Thyroid gland (tissue), 4 donors: ENCODE measurements at places on chromosomes 12 and 14.

GRCh38 chr14:52563120-52563519, 10.5 kb downstream of the GPR137C start:
- no peak for DNase-seq
- H3K27me3 ChIP-seq, result no peaks in the 10 kb centered on the region
- H3K4me1 ChIP-seq, result no peaks in the 10 kb centered on the region

- H3K4me1 ChIP-seq, result no peaks in the 10 kb centered on the region
- no peak overlapping the region for H3K4me3 ChIP-seq
- no peak for DNase-seq
- no peaks in the 10 kb centered on the region for H3K36me3 ChIP-seq
- H3K27me3 ChIP-seq, result no peaks in the 10 kb centered on the region
These were observed 26.3 kb downstream of the MIPOL1 start for GRCh38 chr14:37223947-37224474.

DNA sequence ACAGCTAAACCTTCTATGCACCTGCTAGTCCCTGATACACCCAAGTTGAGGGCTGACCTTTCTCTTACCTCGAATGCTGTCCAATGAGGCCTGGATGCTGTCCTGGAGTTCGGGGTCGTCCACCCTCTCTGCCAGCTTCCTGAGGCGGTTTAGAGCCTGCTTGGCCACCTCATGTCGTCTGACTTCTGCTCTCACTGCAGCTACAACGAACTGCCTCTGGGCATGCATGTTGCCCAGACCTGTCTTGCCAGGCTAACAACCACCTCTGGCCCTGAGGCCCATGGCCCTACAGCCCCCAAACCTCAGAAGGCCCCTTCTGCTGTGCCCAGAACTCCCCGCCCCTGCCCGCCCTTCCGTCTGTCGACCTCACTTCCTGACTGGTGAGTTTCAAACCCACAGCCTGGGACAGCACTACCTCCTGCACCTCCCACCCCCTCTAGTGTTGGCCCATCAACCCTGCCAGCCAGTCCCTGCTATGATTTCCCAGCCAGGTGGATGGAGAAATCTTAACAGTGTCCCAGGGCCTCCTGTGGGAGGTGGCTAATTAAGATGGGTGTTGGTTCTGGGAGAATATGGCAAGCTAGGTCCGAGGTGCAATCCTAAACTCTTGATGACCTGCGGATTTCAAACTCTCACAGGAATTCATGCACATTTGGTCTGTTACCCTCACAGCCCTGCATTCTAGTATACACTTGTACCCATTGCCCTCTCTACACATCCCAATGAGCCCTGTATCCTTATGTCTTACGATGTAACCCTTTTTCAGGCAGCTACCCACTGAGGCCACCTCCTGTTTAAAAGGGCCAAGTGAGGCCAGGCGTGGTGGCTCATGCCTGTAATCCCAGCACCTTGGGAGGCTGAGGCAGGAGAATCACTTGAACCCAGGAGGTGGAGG, 2.7 kb upstream of the TSPAN31 start:
- H3K4me3 ChIP-seq, result no peak overlapping the region
- no peak for DNase-seq
- H3K4me1 ChIP-seq, result peaks cover 27% of the 10 kb centered on the region
- peaks cover 5% of the 10 kb centered on the region for H3K36me3 ChIP-seq
- no peak overlapping the region for H3K27ac ChIP-seq

DNA sequence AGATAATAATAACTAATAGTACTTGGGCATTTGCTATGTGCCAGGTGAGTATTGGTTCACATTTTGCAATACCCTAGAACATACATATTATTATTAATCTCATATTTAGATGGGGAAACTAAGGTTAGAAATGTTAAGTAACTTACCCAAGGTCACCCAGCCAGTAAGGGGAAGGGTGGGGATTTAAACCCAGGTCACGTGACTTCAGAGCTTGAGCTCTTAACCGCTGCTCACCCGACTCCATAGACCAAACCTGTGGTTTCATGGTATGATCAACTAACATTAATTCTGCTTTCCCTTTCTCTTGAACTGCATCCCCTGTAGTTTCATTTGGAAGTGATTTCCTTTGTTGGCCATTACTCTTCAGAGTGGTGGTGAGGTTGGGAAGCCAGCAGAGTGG, 242.3 kb downstream of the NRXN3 start:
- H3K36me3 ChIP-seq, result no peaks in the 10 kb centered on the region
- DNase-seq, result no peak
- no peak overlapping the region for H3K4me3 ChIP-seq
- no peak overlapping the region for H3K27ac ChIP-seq
- H3K27me3 ChIP-seq, result no peaks in the 10 kb centered on the region

- no peak for DNase-seq
- no peaks in the 10 kb centered on the region for H3K27me3 ChIP-seq
- H3K27ac ChIP-seq, result no peak overlapping the region
- H3K36me3 ChIP-seq, result no peaks in the 10 kb centered on the region
- H3K4me3 ChIP-seq, result no peak overlapping the region
These were observed 307.9 kb downstream of the CACNA1C start for GRCh38 chr12:2360630-2361170.

DNA sequence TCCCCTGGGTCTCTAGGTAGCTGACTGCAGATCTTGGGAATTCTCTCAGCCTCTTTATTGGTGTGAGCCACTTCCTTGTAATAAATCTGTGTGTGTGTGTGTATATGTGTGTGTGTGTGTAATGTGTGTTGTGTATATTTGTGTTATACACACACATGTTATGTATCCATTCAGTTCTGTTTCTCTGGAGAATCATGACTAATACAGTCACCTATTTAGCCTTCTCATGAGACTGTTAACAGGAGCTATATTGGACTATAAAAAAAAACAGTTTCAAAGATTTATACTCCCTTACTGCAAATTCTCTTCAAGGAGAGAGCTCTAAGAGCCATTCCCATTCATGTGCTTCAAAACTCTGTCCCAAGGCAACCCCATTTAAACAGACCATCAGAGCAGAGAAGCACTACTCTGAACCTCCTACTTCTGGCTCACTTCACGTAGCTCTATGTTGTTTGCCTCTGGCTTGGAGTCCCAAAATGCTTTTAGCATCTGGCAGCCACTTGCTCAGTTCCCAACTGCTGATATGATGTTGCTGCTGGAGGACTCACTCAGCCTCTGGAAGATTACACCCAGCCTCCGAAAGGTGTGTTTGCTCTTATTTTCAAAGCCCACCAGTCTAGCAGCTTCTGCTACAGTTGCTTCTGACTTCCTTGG, 48.7 kb upstream of the KITLG start:
- H3K4me3 ChIP-seq, result no peak overlapping the region
- no peaks in the 10 kb centered on the region for H3K27me3 ChIP-seq
- no peak overlapping the region for H3K27ac ChIP-seq
- DNase-seq, result no peak
- no peaks in the 10 kb centered on the region for H3K4me1 ChIP-seq

- H3K4me1 ChIP-seq, result no peaks in the 10 kb centered on the region
- H3K36me3 ChIP-seq, result no peaks in the 10 kb centered on the region
- H3K27ac ChIP-seq, result no peak overlapping the region
These were observed 10.1 kb upstream of the RPS6KA5 start for GRCh38 chr14:91070572-91070971.

DNA sequence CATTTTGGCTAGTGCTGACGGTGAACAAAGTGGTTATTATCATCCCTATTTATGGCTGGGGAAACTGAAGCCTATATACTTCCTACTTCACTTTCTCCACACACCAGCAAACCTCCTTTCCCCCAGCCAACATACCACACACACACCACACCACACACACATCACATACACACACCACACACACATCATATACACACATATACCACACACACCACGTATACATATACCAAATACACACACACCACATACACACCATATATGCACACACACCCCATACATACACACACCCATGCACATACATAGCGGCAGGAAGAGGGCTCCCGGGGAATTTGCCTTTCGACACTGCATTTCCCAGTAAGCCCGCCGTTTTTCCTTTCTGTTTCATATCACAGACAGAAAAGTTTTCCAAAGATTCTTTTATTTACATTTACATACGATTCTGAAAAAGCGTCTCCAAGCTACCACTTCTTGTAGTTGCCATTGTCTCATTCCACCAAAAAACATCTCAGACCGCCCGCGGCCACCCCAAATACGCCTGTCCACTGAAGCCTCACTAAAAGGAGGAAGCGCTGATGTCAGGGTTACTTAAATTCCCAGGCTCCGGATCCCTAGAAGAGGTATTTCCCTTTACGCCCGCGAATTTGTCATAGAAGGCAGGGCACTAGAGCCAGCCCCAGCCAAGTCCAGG, 823 bp upstream of the RAB5B start:
- no peaks in the 10 kb centered on the region for H3K36me3 ChIP-seq
- peak overlapping the region; percentile 90 for H3K27ac ChIP-seq
- DNase-seq, result peak; percentile 7
- peaks cover 20% of the 10 kb centered on the region for H3K4me1 ChIP-seq
- H3K27me3 ChIP-seq, result no peaks in the 10 kb centered on the region

- no peaks in the 10 kb centered on the region for H3K27me3 ChIP-seq
- peak overlapping the region; percentile 63 for H3K4me3 ChIP-seq
- peak overlapping the region; percentile 33 for H3K27ac ChIP-seq
- H3K36me3 ChIP-seq, result no peaks in the 10 kb centered on the region
- DNase-seq, result peak; percentile 67
These were observed 1.5 kb upstream of the EFS start for GRCh38 chr14:23366426-23366921.

DNA sequence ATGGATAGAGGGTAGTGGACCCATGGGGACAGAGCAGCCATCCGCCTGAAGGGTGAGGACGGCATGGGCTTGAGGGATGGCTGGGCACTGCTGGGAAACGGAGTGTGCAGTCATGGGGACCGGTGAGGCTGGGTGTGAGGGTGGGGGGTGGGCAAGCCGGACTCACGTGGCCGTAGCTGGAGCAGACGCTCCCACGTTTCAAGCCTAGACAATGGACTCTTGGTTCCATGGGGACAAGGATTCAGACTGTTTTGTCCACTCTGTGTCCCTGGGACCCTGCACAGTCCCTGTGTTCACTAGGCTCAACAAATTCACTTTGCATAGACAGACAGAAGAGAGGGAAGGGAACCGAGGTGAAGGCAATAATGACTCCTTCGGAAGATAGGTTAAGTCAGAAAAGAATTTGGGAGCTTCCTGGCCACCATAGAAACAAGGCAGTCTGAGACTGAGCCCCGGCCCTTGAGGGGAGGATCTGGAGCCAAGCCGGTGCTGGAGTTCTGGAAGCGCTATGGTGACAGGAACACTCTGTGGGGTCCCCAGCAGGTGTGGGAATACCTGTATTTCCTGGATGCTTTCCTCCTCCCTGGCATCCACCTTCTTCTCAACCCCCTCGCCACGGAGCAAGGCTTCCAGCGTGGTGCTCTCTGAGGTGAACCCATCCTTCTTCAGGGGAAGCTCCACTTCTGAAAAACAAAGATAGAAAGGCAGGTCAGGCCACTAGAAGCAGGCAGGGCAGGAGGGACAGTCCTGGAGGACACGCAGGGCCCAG, 162.5 kb downstream of the DPF3 start:
- H3K4me1 ChIP-seq, result no peaks in the 10 kb centered on the region
- no peak overlapping the region for H3K4me3 ChIP-seq
- H3K27ac ChIP-seq, result no peak overlapping the region

DNA sequence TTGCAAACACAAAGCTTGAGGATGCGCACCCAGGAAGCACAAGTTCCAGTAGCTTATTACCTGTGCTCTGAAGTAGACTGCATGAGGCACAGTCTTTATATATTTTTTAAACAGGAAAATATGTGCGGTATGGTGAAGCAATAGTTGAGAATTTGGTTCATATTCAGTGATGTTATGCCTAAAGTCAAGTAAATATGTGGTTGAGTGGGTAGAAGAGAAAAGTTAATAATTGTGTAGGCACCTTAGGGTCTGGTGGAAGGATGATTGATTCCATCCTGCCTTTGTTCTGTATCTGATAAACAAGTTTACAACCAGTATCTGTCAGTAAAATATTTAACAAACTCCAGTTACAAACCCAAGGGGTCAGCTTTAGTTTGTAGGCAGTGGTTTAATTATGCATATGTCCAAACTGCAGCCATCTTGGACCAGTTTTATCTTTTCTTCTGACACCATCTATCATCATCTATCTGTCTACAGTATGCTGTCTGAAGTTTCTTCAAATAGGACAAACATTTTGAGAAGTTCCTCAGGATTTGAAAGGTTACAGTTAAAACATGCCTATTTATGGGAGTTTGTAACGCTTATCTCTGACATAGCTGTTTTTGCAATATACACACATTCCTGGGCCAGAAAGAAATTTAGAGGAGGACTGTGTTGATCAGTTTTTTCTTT, 10.8 kb downstream of the SINHCAF start:
- no peak for DNase-seq
- H3K27me3 ChIP-seq, result no peaks in the 10 kb centered on the region
- no peak overlapping the region for H3K4me3 ChIP-seq

DNA sequence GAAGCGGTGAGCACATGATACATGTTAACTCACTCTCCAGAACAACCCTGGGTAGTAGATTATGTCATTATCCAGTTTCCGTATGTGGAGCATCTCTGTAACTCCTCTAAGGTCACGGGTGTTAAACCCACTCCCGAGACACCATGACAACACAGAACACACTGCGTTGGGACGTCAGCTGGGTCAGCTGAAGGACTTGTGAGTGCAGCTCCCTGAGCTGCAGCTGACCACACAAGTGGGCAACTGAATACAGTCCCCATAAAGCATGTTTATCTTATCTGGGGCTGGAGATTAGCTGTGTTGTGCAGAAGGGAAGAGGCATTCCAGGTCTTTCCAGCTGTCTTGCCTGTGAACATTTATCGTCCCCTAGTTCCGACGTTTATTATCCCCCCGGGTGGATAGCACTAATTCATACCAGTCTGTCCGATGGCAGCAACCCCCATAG, 211.5 kb downstream of the CHST11 start:
- H3K36me3 ChIP-seq, result no peaks in the 10 kb centered on the region
- H3K27ac ChIP-seq, result peak overlapping the region; percentile 65
- DNase-seq, result peak; percentile 71
- H3K4me1 ChIP-seq, result peaks cover 41% of the 10 kb centered on the region

DNA sequence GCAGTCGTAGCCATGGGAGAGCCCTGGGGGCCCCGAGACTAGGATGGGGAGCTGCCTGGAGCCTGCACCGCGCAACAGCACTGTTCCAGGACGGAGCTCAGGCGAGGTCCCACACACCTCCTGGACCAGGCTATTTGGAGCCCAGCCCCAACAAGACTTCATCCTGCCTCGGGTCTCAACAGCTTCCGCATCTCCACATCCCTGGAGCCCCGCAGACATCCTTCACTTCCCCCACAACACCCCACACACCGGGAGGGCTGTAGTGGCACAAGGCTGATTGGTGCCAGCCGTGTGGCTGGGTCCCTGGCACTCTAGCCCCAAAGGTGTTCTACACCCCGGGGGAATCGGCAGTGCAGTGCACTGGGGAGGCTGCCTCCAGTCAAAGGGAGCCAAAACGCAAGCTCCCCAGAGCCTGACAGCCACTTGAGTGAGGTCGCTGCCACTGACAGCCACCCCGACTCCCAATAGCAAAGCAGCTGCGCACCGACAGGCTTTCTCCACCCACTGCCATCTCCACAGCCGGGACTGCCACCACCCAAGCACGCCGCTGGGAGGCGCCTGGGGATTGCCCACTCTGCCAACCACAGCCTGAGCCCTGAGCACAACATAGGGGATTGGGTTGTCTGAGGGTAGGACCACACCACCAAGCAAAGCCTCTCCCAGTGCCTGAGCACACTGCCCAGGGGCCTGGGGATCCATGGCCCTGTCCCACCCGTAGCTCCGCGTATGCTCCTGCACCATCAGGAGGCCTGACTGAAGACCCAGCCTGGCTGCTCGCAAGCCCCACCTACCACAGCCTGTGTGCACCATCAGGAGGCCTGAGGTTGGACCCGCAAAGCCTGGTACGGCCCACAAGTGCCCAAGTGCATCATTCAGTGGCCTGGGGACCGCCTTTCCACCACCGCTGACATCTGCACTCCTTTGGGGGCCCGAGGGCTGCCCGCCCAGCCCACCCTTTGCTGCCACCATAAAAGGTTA, 13.2 kb upstream of the KLRF1 start:
- DNase-seq, result peak; percentile 75
- no peak overlapping the region for H3K27ac ChIP-seq
- H3K36me3 ChIP-seq, result no peaks in the 10 kb centered on the region
- H3K4me3 ChIP-seq, result no peak overlapping the region
- no peaks in the 10 kb centered on the region for H3K27me3 ChIP-seq
